Caco-2 (cell line): ENCODE measurements at places on chromosomes 6 and 20. TPM values are rescaled to one million over a fixed set of nuclear protein-coding genes. Genes with fewer than 3 reads are reported as not detected.

CST5 gene
- total RNA-seq = not detected in 2 replicates

KCNG1 gene
- 1.3 and 1.5 TPM in 2 replicates for total RNA-seq

SLC26A8 gene
- 1.4 and 1.8 TPM in 2 replicates for total RNA-seq

IL17A gene
- not detected in 2 replicates for total RNA-seq

GRCh38 chr6:29793036-29793356 is 34.6 kb upstream of the HLA-G start:
- no peak for DNase-seq

DNA sequence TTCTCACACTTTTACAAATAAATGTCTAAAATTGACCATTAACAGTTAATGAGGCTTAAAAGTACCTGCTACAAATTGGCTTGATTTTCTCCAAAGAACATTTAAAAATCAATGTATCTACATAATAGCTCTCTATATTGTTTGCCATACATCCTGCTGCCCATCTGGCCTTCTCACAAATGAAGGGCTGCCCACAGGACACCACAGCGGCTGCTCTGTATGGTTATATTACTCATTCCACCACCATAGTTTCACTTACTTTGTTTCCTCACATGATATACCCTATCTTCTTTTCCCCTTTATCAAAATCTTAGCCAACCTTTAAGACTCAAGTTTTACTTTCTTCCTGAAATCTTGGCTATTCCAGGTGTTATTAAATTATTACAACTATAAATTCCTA is 407.7 kb upstream of the HTR1E start:
- no peak for DNase-seq

GRCh38 chr6:1612299-1612973 is 2.7 kb downstream of the FOXC1 start:
- no peak for DNase-seq

DNA sequence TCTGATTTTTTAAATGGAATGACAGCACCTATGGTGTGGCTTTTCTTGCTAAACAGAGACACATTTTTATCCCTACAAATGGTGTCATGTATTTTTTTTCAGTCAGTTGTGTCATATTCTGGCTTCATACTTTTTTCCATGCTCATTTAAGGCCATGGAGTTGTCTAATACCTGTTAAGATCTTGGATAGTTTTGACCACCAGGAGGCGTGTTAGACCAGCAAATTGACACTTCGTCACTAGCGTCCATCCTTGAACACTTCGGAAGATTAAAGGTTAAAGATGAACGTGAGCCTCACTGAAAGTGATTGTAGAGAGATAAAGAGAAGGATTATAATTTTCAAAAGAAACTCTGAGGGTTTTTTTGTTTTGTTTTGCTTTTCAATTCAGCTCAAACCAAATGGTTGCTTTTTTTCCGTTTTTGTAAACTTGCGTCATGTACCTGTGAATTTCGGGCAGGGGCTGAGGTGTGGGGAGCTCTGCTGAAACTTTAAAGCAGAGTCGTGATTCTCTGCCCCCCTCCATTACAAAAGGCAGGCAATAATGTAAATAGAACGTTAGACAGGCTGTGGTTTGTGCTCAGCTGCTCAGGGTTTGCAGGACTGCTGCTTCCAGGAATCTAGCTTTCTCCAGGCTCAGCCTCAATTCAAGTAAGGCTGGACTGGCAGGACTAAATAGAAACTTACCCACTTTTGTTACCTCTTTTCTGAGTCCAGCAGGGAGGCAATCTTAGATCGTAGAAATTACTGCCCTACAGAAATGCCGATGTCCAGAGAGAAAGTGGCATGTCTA is 245.1 kb downstream of the FOXA2 start:
- peak; percentile 82 for DNase-seq

DNA sequence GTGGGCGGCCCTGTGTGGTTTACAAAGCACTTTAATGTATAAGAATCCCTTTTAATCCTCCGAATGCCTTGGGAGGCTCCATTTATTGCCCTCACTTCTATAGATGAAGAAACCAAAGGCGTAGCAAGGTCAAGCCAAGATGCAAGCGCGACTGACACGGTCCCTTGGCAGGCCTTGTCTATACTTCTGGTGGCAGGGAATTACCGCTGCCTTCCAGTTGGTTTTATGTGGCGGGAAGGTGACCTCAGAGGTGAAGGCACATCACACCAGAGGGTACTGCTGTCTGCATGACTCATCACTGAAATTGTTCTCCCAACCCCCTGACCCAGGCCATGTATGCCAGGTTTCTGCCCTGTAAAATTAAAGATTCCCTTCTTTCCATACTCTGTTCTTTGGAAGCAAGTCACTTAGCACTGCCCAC is 36.1 kb upstream of the NAA20 start:
- no peak for DNase-seq

DNA sequence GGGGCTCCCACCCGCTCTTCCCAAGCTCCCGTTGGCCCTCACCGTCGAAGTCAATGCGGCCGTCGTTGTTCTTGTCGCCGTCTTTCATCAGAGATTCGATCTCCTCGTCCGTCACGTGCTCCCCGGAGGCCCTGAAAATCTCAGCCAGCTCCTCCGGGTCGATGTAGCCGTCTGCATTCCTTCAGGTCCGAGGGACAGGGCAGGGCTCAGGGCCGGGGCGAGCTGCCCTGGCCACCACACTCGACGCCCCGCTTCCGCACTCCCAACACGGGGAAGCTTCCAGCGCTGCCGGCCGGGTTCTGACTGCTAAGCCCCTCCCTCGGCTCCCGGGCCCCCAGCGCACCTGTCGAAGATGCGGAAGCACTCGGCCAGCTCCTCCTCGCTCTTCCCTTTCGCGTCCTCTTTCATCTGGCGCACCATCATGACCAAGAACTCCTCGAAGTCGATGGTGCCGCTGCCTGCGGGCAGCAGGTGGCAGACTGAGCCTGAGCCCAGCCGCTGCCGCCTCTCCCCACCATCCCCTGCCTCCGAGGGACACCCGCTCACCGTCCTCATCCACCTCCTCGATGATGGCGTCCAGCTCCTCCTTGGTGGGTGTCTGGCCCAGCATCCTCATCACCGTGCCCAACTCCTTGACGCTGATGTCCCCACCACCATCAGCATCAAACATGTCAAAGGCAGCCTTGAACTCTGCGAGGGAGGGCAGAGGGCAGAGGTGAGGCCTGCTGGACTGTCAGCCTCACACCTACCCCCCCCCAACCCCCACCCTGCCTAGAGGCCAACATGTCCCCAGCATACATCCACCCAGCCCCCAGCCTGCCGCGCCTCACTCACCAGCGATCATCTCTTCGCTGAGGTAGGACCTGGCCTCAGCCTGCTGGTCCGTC is 2.9 kb downstream of the TNNC2 start:
- DNase-seq = peak; percentile 63

GRCh38 chr6:80439721-80440470 is 333.4 kb downstream of the BCKDHB start:
- DNase-seq = no peak

DNA sequence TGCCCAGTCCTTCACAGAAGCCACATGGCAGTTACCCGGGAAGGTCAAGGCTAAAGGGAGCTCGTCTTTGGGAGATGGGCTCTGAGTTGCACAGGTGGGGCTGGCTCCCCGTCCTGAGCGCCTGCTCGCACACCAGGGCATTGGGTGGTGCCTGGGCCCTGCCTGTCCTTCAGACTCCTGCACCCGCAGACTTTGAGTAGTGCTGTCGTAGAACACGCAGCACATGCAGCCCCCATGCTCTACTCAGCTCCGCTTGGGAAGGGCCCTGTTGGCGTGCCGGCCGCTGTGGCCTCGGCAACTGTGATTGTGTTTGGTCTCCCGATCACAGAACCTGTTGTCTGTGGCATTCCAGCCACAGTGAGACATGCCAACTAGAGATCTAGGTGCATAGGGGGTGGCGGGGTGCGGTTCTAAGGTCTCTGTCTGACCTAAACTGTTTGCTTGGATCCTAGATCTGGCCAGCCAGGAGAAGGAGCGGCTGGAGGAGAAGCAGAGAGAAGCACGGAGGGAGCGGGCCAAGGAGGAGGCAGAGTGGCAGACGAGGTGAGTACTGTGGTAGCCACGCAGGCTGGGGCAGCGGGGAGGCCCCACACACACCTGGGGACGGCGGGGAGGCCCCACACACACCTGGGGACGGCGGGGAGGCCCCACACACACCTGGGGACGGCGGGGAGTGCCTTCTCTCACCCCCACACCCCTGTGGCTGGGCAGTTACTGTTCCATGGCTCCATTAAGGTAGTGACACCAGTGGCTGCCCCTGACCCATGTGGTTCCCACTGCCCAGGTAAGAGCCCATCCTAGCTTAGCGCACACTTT is 11.3 kb upstream of the ADRM1 start:
- no peak for DNase-seq

GRCh38 chr6:41502566-41502916 is 43.6 kb upstream of the FOXP4 start:
- no peak for DNase-seq

- no peak for DNase-seq
These were observed 44.8 kb downstream of the RIPOR3 start for GRCh38 chr20:50646483-50646996.

GRCh38 chr20:2542361-2542760 is 6.0 kb downstream of the TMC2 start:
- DNase-seq = no peak

- DNase-seq = no peak
These were observed 152.9 kb downstream of the INSM1 start for GRCh38 chr20:20520776-20521175.
